ENCODE measurements at places on chromosomes 16 and 17.

DNA sequence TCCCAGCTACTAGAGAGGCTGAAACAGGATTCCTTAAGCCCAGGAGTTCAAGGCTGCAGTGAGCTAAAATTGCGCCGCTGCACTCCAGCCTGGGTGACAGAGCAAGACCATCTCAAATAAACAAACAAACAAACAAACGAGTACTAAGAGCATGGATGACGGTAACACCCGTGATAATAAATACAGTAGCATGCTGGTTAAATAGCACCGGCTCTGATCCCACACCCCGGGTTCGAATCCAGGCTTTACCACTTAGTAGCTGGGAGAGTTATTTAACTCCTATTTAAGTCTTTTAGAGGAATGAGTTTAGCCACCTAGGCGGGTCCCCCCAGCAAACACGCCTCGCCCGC lies 301 bp upstream of the METTL22 start:
- DNase-seq, result no peak

- DNase-seq, result no peak
Observed at GRCh38 chr17:27577884-27578717, 52.9 kb upstream of the LGALS9 start.

GRCh38 chr16:11403920-11404319 lies 58.7 kb downstream of the RMI2 start:
- DNase-seq, result no peak

GRCh38 chr17:44828919-44829522 lies 1.1 kb downstream of the GJC1 start:
- DNase-seq, result no peak

GRCh38 chr16:85908889-85909589 lies 10.1 kb downstream of the IRF8 start:
- no peak for DNase-seq

- peak; percentile 90 for DNase-seq
Observed at GRCh38 chr17:74379495-74380085, 12.3 kb downstream of the GPR142 start.

DNA sequence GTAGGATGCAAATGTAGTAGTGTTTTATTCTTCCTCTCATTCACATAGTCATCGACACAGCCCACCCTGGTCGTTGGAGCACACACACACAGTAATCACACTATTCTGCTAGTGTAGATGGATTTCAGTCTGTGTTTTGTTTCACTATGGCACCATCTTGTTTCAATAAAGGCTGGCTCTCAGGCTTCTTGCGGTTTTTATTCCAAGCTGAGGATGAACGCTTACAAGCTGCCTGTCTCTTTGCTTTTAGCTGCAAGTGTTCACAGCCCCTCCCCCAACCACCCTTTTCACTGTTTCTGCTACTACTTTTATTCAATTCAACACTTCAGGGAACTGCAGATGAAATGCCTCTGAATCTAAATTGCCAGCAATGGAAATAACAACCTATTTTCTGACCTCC lies 140.9 kb upstream of the PMFBP1 start:
- DNase-seq, result no peak

DNA sequence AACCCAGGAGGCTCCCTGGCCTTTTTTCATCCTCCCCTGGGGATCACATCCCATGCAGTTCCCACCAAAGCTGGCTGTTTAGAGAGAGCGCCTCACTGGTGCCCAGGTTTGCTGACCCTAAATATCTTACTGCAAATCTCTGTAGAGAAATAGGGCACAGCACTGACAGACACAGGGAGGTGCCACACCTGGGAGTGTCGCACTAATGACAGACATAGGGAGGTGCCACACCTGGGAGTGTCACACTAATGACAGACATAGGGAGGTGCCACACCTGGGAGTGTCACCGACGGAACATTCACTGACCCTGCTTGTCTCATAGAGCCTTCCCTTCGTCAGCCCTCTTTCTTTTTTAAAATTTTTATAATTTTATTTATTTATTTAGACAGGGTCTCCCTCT lies 25.6 kb downstream of the UNK start:
- DNase-seq, result no peak

- DNase-seq, result no peak
Observed at GRCh38 chr16:50657241-50657640, 23.9 kb downstream of the SNX20 start.

DNA sequence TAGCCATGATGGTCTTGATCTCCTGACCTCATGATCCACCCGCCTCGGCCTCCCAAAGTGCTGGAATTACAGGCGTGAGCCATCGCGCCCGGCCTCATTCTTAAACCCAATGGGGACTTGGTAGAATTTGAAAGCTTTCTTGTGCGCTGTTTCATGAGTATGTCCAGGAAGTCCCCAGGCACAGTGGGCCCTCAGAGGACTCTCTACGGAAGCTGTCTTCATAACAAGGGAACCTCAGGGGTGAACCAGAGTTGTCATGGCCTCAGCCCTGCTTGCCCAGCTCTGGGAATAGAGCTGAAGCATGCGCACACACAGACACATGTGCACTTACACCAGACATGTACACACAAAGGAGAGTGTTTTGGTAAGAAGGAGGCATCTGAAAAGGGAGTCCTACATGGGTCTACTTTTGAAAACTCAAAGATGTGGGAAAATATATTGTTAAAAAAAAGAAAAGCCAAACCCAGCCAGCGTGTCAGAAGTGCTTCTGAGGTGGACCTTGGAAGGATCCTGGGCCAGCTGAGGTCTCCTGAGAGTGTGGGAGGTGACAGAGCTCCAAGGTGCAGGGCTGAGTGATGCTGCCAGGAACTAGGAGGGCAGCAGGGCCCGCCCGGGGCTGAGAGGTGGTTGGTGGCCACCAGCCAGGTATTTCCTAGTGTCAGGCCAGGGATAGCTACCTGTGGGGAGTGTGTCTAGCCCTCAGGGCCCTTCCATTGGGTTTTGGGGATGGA lies 54.6 kb downstream of the EPN2 start:
- no peak for DNase-seq

DNA sequence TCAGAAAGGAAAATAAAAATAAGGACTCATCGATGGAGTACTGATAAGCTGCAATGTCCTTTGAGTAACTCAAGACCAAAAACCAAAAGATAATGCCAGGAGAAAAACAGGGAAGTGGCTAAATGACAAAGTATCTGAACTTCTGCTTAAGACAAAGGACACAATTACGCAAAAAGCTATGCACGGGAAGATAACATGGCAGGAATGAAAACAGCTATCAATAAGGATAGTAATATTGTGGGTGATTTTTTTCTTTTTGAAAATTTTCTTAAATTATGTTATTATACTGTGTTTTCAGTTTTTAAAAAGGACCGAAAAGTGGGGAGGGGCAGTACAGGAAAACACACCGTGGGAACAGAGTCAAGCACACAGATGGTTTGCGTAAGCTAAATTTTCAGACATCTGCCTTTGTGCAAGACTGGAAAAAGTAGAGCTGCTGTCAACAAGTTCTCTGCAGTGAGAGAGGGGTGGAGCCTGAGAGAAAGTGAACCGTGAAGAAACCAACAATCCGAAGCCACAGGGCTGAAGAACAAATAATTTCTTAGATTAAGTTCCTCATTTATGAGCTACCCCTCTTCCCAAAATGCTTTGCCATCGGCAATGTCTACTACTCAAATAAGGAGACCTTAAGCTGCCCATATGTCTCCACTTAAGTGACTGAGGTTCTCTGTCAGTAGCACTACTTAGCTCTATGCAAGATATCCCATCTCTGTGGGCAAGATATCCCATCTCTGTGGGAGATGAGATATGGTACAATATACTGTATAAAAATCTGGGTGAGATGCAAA lies 99.9 kb upstream of the CORO6 start:
- peak; percentile 78 for DNase-seq

- no peak for DNase-seq
Observed at GRCh38 chr17:82890339-82890730, 50.5 kb upstream of the ZNF750 start.

DNA sequence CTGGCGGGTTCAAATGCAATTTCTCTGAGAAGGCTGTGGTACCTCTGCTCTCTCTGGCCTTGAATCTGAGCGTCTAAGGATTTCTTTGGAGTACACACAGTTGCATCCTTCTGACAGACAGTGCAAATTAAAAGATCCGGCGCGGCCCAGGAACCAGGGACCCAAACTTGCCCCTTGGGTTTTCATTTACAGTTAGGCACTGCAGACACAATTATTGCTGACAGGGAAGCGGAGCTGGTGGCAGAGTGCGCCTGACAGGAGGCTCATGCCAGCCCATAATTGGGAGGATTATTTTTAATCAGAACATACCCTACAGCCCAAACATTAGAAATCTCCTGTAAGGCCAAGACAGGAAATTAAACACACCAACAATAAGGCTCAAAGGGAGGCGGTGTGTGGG lies 1023.4 kb upstream of the RBFOX1 start:
- no peak for DNase-seq

- DNase-seq, result no peak
Observed at GRCh38 chr17:15946611-15947120, 1.7 kb downstream of the ADORA2B start.

DNA sequence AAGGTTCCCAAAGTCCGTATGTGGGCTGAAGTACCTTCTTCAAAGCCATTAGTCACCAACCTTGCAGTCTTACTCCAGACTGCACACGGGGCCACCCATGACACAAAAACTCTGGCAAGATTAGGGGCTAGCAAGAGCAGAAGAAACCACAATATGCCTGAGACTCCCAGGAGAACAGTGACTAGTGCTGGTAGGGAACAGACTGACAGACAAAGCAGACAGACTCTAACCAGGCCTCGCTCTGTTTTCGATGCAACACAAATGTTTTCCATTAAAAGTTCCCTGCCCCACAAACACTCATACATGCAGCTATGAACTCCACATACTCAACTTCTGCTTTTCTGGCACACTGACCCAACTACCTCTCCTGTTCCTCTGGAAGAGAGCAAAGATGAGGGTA lies 102.2 kb downstream of the HIC1 start:
- DNase-seq, result no peak

DNA sequence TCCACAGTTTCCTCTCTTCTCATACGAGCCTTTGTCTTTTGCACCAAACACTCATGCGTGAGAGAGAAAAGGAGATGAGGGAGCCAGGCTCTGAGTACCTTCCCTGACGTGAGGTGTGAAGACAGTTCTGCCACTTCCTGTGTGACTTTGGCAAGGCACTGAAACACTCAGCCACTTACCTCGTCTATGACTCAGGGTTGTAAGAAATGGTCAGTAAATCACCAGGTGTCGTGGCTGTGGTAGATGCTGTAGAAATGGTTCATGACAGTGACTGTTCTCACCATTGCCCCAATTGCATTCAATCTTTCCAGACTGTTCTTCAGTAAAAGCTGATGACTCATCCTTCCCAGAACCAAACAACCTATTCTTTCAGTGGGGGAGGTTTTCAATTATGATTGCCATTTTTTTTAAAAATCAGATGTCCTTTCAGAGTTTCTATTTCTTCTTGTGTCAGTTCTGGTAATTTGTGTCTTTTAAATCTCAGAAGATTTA lies 49.2 kb upstream of the CBFA2T3 start:
- DNase-seq, result no peak

GRCh38 chr16:75376475-75377161 lies 56.7 kb downstream of the CFDP1 start:
- no peak for DNase-seq

DNA sequence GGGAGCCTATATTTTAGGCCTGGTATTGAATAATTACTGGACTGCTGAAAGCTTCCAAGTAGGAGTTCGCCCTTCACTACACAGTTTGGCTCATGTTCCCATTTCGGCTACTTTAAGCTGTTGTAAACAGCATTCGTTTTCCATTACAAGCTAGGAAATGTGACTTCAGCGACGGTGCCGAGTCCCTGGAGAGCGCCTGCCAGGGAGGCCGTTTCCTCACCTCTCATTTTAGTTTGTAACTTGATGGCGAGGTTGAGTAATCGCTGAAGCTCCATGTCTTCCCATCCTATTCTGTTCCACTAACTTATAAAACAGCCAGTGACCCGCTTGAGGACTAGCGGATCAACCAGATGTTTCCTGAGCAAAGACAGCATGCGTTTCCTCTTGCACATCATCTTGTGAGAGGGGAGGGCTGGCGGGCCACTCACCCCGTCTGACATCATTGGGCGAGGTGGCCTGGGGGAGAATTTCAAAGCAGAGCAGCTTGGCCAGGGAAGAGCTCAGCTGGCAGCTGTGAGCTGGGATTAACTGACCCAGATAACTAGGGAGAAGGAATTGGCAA lies 32.9 kb downstream of the PCTP start:
- DNase-seq, result no peak

GRCh38 chr16:89557690-89558490 lies 2.6 kb upstream of the RPL13 start:
- no peak for DNase-seq

DNA sequence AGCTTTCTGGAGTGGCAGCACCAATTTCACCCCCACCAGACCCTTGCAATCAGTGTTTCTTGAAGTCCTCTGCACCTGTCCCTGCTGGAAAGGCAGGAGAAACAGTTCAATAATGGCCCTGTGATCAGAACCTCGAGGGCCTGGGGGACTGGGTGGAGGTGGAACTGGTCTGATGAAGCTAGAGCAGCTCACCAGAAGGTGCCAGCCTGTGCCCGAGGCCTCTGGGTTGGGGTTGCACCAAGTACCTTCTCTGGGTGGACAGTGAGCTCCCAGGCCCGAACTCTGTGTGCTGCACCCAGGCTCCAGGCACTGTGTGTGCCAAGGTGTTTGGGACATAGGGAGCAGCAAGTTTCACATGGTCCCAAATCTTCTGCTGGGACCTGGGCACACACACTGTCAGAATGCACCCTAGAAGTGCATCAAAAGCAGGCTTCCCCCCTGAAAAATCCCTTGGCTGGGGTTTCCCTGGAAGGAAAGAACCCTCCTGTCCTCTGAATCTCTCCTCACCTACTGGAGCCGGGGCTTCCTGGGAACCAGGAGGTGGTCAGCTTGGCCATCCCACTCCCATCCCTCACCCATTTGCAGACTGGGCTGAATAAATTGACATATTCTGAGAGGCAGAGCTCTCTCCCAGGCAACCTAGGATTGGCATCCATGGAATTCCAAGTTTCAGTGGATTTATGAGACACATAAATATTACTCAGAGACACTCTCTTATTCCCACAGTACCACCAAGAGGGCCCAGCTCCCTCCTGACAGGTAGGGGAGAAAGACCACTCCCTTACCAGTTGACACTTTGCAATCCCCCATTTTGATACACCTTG lies 17.4 kb downstream of the CD300LG start:
- no peak for DNase-seq

GRCh38 chr16:57998486-57998885 lies 2.0 kb downstream of the ZNF319 start:
- no peak for DNase-seq

GRCh38 chr17:81825841-81826466 lies 7.1 kb downstream of the MCRIP1 start:
- no peak for DNase-seq

DNA sequence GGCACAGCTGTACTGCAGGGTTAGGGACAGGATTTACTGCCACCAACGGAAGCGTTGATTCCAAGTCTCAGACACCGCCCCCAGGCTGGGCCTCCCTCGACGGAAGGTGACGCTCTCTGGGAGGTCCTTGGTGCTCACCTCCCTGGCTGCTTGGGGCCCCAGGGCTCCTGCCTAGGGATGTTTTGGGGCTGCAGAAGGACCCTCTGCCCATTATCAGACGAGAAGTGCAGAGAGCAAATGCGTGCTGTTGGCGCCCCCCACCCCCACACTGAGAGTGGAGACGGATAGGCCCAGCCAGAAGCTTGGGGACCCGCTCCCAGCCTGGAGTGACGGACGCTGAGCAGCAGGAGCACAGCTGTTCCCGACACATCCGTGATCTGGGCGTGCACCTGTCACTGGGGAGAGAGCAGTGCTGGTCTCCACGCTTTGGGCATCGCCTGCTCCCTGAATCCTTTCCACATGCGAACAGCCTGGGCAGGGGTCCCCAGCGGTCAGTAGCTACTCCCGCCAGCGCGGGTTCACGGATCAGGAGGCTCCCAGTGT lies 5.1 kb upstream of the SOX8 start:
- DNase-seq, result no peak

GRCh38 chr17:11589716-11590115 lies 8.6 kb upstream of the DNAH9 start:
- DNase-seq, result no peak
